Activated CD4-positive, alpha-beta T cell treated with anti-CD3 and anti-CD28 coated beads, Interleukin-2, amount 10 ng/mL, durations not matched to agents 7 days and 5 days (primary cell): ENCODE measurements at places on chromosomes 3 and 15. TPM values are rescaled to one million over a fixed set of nuclear protein-coding genes. Genes with fewer than 3 reads are reported as not detected.

DNA sequence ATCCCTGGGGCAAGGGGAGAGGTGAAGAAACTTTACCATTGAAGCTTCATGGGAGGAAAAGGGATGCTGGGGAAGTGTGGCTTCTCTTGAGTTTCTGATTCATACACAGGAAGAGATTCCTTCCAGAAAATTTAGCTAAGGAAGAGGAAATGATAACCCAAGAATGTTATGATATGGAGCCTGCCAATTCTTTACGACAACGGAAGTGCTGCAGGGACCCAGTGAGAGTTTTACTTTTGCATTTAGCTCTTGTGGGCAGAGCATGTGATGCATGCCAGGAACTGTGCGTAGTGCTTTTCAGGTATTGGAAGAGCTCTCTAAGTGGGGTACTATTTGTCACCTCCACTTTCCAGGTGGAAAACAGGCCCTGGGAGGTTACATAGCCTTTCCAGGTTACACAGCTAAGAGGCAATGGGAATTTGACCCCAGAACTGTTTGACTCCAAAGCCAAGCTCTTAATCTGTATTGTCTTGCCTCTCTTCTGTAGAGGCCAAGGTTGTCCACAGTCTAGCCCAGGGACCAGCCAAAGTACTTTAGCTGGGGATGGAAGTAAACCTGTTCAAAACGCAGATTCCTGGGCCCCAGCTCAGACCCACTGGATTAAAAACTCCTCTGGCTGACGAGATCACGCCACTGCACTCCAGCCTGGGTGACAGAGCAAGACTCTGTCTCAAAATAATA lies 23.0 kb downstream of the CMTM7 start:
- DNase-seq = peak; percentile 70

Gene GOLGA6D
- not detected for total RNA-seq

DNA sequence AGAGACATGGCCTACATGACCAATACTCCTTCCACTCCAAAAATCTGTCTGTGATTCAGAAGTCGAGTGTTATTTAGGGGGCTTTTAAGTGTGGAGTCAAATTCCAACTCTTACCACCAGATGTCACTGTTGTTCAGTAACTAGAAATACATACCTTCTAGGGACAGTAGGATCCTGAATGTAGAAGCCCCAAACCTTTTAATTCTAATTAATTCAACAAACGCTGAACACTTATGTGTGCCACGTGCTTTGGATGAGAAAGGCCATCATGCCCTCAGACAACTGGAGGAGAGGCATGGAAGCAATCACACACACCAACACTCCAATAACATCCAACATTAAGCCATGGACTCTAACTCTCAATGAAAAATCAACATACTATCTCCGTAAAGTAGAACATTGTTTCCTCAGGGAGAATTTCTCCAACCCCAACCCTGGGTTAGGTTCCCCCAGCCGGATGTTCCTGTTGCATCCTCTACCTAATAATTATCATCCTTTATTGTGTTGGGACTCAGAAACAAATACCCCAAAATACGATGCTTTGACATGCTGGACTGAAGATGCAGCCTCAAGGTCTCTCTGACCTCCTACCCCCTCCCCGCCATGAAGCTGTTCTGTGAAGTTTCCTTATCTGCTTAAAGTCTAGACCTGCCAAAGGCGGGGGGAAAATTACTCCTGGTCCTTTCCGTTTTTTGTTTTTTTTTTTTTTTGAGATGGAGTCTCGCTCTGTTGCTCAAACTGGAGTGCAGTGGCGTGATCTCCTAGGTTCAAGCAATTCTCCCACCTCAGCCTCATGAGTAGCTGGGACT lies 8.0 kb upstream of the CCDC13 start:
- DNase-seq = peak; percentile 66

DNA sequence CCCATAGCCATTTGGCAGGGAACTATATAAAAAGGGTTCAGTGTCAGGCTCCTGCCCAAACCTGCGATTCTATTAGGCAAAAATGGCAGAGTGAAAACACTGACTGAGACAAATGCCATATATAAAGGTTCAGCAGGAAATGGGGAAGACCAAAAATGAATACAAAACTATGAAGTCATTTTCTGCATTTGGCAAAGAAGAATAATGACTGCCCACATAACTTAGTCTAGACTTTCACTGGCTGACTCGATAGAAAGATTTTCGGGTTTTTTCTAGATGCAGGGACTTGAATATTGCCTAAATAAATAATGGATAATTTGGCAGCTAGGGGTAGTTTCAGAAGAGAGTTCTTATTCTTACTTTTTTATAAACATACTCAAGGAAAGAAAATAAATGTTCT lies 178.0 kb downstream of the TPRG1 start:
- DNase-seq = no peak

GRCh38 chr3:196821806-196822355 lies 45.8 kb upstream of the SENP5 start:
- no peak for DNase-seq

Gene CHRNA3
- total RNA-seq = not detected

GRCh38 chr3:118505784-118506183 lies 528.9 kb downstream of the IGSF11 start:
- no peak for DNase-seq

Gene WDR93
- total RNA-seq = not detected

- DNase-seq = no peak
These were observed 3.1 kb downstream of the HMCES start for GRCh38 chr3:129281726-129282125.

Gene SLCO2A1
- total RNA-seq = not detected
